GM13976 (cell line): ENCODE measurements at places on chromosomes 1 and 21.

DNA sequence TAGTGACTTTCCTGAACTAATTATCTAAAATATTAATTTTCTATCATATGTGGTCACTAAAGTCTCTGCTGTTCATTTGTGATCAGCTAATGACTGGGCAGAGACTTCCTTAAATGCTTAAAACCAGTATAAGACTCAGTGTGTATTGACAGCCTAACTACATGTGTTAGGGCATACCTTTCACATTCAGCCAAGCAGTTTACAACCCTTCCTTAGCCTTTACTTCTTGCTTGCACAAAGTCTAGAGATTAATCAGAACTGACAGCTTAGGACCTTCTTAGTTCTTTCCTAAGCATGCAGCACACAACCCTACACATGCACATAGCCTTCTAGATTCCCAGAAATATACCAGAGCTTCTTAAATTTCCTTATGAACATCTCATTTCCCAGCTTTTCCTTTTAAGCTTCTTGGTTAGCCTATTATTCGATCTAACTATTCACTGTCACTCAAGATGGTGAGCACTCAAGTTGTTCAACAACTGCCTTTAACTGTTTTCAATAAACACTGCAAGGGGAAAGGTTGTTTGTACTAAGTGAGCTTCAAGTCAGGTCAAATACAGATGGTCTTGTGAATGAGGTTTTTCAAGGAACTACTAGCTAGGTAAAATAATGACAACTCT is 13.4 kb downstream of the EYA3 start:
- no peak for DNase-seq

DNA sequence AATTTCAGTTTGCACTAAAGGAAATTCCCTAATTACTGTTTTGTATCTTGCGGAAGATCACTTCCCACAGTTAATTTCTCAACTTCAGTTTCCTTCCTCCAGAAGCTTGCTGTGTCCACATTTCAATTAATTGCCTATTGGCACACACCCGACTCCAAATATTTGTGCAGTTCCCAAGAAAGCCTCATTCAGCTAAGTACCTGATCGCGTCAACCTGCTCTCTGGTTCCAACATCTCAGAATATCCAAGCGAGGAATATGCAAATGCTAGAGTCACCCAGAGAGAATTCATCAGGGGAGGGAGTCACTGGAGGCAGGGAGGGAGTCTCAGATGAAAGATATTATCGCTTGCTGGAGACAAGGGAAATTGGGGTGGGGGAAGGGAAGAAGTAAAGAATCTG is 351.3 kb downstream of the RRAGC start:
- DNase-seq: no peak

DNA sequence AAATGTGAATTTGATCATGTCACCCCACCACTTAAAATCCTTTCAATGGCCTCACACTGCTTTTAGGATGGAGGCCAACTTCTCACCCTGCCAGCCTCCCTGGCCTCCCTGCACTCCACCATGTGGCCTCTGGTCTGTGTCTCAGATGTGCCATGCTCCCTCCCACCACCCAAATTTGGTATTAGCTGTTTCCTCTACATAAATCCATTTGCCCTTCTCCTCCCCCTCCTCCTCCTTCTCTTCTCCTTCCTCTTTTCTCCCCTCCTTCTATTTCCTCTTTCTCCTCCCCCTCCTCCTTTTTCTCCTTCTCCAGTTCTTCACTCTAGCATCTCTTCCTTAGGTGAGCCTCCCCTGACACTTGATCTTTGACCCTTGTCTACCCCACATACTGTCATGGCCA is 16.7 kb upstream of the GUCA2B start:
- no peak for DNase-seq

DNA sequence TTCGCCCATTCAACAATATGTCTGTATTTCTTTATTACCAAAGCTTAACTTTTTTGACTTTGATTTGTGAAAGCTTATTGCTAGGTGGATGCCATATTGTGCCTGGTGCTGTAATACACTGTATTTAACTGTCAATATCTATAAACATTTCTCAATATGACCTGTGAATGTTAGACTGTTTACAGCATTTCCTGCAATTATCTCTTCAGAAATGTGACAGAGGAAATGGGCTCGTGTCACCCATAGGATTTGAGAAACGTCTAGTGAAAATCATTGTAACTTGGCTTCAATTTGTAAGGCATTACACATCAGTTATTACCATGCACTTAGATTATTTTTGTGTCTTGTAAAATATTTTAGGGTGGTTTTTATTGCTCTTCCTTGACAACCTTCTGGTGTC is 237.8 kb upstream of the ADGRL2 start:
- no peak for DNase-seq

DNA sequence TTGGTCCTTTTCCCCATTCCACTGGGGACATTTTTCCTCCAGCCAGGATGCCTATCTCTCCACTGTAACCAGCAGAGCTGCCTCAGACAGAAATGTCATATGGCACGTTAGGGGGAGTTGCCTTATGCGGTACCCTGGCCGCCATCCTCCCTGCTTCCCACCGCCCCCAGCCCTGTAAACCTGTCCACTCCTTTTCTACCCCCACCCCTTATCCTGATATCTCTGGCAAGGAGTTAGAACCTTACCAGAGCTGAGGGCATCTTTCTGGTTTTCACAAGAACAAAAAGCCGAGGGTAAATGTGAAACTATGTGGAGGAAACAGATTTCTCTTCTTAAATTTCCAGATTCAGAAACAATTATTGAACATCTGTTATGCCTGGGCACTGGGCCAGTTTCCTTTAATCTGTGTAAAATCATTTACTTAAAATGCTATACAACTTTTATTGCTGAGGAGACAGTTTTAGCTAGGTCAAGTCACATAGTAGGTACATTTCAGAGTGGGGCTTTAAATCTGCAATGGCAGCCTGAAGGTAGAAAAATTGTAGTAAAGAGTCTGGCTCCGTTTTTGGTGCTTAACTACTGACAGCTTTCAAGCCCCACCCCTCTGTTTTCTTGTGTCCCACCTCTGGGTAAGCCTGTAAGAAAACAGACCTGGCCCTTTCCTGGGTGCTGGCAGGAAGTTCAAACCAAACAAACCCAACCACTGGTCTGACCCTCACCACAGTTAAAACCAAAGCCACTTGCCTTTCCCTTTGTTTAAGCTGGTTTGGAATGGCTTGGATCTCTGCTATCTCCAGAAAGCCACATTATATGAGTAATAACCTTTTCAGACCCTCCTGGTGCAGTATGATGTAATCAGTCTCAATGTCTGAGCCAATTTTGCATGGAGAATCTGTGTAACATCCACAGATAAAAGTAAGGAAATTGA is 319.0 kb downstream of the HHAT start:
- DNase-seq: no peak

DNA sequence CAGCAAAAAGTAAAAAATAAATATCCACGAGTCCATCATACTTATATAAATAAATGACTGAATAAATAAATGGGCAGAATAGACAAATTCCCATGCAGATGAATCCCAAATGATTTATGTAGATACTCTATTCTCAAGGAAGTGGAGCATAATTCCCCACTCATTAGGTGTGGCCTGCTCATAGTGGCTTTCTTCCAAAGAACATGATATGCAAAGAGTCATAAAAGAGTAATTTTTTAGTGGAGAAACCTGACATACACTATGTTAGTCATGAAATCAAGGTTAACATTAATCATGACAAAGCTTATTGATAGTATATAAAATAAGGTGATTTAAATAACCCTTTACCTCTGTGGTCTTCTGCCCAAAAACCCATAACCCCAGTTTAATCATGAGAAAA is 298.9 kb downstream of the DPYD start:
- no peak for DNase-seq

DNA sequence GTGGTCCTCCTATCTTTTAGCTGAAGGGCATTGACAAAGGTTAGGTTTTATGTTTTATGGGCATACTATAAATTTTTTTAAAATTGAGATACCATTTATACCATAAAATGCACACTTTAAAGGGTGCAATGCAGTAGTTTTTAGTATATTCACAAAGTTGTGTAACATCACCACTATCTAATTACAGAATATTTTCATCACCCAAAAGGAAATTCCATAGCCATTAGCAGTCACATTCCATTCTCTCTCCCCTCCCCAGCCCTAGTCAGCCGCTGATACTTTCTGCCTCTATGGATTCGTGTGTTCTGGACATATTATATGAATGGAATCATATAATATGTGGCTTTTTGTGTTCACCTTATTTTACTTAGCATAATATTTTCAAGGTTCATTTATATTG is 135.8 kb upstream of the B3GALT2 start:
- no peak for DNase-seq

DNA sequence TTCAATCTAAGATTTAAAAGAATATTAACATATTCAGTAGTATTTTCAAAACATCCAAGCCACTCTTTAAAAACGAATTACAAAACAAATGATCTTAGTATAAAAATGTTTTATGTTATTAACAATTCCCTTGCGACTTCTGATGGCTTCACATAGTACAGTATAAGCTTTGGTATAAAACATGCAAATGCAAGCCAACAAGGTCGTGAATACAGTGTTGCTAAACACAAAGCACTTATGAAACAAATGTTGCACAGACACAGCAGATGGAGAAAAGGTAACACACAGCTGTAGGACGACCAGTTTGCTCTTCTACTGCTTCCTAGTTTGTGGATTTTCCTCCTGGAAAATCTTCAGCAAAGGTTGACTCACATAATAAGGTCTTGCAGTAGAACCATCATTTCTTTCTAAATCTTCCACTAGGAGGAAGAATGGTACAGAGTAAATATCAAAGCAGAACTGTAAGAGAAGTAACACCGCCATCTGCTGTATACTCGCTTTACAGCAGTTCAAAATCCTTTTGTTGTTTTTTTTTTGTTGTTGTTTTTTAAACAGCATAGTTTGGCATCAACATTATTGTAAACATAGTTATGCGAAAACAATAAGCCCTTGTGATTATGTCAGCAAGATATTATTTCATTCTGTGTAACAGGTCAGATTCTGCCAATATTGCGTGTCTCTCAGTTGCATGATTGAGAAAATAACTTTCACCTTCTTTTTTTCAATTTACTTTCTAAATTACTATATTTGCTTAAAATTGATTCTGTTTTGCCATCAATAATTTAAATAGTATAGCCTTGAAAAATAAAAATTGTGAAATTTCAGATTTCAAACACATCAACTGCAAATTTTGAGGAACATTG is 69.5 kb downstream of the LHX8 start:
- peak; percentile 32 for DNase-seq
